Thoracic aorta (tissue), 2 donors: ENCODE measurements at places on chromosomes 5 and 9.

DNA sequence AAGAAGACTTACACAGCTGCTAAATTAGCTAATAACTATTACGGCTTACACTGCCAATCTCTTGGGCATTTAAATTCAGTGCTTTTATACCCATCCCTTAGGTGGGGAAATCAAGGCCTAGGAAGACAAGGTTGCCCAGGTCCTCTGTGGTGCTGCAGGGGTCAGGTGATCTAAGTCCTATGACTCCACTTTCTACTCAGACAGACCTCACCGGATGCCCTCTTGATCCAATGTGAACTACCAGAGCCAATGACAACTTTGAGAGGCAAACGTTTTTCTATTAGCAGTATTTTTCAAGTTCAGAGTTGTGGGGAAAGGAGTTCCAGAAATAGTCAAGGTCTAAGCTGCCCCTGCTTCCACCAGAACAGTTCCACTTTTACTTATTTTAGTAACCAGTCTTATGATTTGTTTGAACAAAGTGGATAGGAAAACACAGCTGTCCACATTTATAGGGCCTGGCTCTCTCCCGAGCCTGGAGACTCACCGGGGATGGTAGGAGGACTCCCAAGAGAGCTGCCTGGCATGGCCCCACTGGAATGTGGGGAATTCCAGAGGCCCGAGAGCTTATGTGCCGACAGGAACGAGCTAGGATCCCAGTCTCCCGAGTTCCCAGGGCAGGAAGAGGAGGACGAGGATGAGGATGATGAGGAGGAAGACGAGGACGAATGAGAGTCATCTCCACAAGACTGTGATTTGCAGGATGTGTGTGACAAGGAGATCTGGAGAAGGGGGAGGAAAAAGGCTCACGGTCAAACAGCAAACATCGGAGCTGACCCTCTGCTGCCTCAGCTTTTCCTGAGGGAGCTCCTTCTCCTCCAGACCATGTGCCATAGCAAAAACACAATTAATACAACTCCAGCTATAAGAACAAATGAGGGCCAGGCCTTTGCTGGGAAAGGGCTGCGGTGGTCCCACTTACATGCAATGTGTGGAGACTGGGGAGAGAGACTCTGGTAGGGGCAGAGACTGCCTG lies 16.7 kb downstream of the FAM193B start:
- H3K36me3 ChIP-seq = peaks cover 23% of the 10 kb centered on the region
- no peaks in the 10 kb centered on the region for H3K27me3 ChIP-seq
- peak; percentile 41 for DNase-seq
- peak overlapping the region; percentile 51 for H3K4me3 ChIP-seq
- H3K4me1 ChIP-seq = peaks cover 80% of the 10 kb centered on the region
- peak overlapping the region; percentile 83 for H3K27ac ChIP-seq

GRCh38 chr9:90547896-90548295 lies 94.7 kb downstream of the DIRAS2 start:
- no peaks in the 10 kb centered on the region for H3K36me3 ChIP-seq
- DNase-seq = no peak
- H3K4me1 ChIP-seq = no peaks in the 10 kb centered on the region
- H3K27ac ChIP-seq = no peak overlapping the region

DNA sequence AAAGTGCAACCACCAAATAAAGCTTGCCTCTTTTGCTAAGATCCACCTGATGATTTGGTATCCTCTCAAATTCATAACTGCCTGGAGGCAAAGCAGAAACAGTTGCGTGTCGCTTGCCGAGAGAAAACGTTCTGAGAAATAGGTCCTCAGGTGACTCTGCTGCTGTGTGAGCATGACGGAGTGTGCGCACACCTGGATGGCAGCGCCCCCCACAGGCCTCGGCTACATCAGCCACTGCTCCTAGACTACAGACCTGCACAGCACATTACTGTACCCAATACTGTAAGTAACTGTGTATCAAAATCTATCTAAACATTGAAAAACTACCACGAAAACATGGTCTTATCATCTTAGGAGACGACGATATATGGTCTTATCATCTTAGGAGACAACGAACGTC lies 87.4 kb downstream of the CAMSAP1 start:
- no peaks in the 10 kb centered on the region for H3K27me3 ChIP-seq
- H3K36me3 ChIP-seq = peaks cover 66% of the 10 kb centered on the region
- no peak overlapping the region for H3K4me3 ChIP-seq
- no peak overlapping the region for H3K27ac ChIP-seq
- no peak for DNase-seq

DNA sequence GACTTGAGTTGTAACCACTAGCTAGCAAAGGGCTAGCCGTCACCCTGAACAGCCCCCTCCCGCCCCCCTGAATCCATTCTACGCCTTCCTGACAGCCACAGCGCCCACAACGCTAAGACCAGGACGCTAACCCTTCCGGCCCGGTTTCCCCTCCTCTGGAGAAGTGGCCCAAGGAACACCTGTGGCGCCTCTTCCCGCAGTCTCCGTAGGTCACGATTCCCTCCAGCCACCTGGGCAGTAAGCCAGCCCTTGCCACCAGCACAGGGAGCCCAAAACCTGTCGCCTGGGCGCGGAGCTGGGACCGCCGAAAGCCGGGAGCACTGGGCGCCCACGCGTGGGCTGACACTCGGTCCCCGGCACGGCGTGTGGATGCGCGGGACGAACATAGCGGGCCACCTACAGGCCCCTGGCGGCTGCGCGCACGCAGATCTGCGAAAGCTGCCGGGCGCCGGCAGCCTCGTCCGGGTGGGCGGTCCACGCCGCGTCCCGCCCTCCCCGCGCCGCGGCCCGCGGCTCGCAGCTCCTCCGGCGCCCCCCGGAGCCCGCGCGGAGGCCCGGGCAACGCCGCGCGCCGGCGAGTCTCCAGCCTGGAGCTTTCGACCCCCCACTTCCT lies 596 bp downstream of the IRF1 start:
- H3K27me3 ChIP-seq = no peaks in the 10 kb centered on the region

DNA sequence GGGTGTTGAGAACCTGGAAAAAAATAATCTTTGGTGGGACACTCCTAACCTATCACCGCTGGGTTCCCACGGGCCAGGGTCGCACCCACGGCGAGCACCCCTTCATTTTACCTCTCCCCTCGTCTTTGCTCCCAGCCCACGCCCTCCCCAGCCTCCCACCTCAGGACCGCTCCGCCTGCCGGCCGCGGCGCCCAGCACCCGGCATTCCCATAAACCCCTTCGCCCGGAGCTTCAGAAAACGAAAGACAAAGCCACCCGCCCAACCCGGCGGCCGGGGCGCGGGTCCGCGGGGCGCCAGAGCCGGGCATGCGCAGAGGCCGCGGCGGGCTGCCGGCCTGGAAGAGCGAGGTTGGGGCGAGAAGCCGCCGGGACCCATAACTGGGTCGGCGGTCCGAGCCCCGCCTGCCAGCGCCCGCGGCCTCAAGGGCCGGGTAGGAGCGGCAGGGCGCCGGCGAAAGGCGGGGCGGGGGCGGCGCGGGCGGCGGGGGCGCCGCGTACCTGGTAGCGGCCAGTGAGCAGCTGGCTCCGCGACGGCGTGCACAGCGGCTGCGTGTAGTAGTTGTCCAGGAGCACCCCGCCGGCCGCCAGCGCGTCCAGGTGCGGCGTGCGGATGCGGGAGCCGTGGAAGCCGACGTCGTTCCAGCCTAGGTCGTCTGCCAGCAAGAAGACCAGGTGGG lies 533 bp downstream of the ARSB start:
- H3K4me3 ChIP-seq = peak overlapping the region; percentile 78
- no peaks in the 10 kb centered on the region for H3K27me3 ChIP-seq
- peak overlapping the region; percentile 95 for H3K27ac ChIP-seq
- peaks cover 12% of the 10 kb centered on the region for H3K4me1 ChIP-seq

DNA sequence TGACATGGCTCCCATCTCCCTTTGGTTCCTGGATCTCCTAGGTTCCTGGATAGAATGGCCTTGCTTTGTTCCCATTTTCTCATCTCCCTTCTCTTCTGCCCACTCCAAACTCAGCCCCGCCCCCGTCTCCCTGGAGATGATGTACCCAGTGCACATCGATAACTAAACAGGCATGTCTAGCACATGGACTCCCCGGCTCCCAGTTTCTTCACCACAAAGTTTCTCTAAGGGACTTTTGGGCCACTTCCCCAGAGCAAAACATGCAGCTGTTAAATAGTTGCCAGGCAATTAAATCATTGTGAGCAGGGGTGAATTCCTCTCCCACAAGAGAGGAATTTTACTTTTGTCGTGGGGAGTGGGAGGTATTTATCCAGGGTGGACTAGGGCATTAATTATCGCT lies 259.0 kb downstream of the GADD45G start:
- no peaks in the 10 kb centered on the region for H3K27me3 ChIP-seq
- no peak overlapping the region for H3K27ac ChIP-seq
- H3K4me3 ChIP-seq = no peak overlapping the region

DNA sequence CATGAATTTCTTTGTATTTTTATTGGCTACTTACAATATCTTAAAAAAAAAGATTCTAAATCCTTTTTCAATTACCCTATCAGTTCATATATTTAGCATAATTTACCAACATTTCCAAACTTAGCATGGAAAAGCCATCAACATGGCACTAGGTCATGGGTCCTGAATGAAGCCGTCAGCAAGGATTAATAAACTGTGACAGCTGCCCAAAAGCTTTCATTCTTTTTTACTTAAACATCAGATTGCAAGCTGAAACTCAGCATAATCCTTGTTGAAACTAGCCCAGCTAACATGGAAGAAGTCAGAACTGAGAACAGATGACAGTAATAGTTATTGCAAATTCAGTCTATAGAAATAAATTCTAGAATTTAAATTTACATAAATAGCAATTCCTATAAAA lies 209.8 kb downstream of the ADAMTS6 start:
- DNase-seq = no peak
- H3K4me1 ChIP-seq = peaks cover 6% of the 10 kb centered on the region
- H3K27me3 ChIP-seq = no peaks in the 10 kb centered on the region
- no peak overlapping the region for H3K4me3 ChIP-seq
- H3K36me3 ChIP-seq = no peaks in the 10 kb centered on the region

GRCh38 chr9:94746541-94747370 lies 20.3 kb downstream of the AOPEP start:
- DNase-seq = no peak
- no peaks in the 10 kb centered on the region for H3K4me1 ChIP-seq
- H3K27ac ChIP-seq = no peak overlapping the region
- H3K36me3 ChIP-seq = no peaks in the 10 kb centered on the region

DNA sequence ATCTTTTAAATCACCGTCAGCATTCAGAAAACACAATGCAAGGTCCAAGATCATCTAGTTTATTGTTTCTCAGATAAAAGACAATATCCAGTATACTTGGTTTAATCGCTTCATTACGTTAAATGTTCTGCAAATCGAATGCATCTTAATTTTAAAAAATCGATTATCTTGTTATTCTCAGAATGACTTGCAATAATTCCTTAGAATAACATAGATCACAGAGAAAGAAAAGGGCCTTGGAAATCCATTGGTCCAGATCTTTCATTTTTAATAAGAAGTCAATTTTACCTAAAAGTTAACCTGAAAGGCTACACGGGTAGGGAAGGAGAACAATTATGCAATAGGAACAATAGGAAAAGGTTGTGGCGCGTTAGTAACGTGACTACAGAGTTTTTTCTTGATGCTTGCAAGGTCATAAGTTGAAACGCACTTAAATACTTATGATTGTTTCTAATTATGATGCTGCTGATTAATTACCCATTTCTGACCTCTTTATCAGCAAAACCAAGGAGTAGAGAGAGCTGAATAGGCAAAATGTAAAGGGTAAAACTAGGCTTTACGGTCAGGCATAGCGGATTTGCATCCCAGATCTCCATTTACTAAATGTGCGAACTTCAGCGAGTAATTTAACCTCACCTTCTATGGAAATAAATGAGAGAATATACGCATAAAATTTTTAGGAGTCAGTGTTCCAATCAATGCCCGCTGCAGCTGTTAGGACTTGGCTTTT lies 769 bp upstream of the LYRM7 start:
- H3K27me3 ChIP-seq = no peaks in the 10 kb centered on the region
- H3K4me3 ChIP-seq = peak overlapping the region; percentile 71
- H3K27ac ChIP-seq = peak overlapping the region; percentile 51
- no peak for DNase-seq

DNA sequence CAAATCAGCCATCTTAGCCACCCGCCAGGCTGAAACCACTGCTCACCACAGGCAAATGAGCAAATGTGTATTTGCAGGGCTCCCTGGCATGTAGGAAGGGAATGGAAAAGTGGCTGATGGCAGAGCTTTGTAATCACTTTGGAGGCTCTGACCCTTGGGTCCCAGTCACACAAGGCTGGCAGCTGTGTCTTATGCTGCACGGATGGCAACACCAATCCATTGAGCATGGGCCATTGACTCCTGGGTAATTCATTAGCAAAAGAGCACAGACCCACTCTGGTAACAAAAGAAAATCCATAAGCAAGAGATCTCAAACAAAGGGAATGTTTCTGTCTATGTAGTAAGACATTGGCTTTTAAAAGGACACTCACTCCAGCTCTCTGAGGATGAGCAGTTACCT lies 57.6 kb downstream of the SPOCK1 start:
- H3K27ac ChIP-seq = no peak overlapping the region
- no peak overlapping the region for H3K4me3 ChIP-seq
- no peaks in the 10 kb centered on the region for H3K36me3 ChIP-seq
- no peak for DNase-seq
- no peaks in the 10 kb centered on the region for H3K27me3 ChIP-seq

DNA sequence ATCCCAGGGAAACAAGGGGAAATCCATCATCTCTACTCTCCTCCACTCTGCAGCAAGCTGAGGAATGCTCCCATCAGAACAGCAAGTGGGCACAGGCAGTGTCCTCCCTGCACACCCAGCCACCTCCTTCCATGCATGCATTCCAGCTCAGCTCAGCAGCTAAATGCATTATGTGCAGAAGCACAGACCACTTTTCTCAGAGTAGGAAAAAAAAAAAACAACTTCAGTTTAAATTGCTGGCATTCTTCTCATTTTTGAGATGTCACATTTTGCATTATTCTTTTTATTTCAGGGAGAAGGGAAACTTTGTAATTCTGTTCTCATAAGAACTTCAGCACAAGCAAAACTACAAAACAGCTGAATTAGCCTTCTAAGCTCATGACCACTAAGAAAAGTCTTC lies 312.2 kb downstream of the SEMA5A start:
- H3K36me3 ChIP-seq = no peaks in the 10 kb centered on the region
- no peaks in the 10 kb centered on the region for H3K27me3 ChIP-seq
- H3K4me3 ChIP-seq = no peak overlapping the region
- peaks cover 9% of the 10 kb centered on the region for H3K4me1 ChIP-seq
- no peak for DNase-seq
- no peak overlapping the region for H3K27ac ChIP-seq

DNA sequence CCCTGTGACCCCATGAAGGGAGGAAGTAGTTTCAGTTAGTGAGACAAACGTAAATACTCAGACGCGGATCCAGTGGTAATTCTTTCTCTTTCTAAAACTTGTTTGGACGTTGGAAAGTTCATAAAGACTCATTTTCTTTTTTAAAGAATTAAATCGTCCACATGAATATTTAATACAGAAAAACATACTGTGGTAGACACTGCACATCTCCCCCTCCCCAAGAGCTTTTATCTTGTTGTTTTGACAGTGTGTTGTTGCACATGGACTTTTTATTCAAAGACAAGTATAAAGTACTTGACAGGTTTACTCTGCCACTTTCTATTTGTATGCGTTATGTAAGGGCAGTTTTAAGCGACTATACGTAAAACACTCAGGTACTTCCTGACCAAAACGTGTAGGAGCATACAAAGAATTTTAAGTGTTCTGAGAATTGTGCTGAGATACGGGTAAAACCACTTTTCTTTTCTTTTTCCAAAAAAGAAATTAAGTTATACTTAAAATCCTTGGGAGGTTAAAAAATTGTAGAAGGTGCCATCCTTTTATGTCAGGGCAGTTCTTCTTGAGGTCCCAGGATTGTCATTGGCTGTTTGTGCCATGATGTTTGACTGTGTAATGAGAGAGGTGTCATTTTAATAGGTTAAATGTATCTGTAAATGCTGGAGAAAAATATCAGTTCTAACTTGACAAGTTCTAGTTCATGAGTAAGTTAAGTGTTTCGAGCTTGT lies 1.3 kb downstream of the NIPBL start:
- peak overlapping the region; percentile 95 for H3K4me3 ChIP-seq
- peak overlapping the region; percentile 97 for H3K27ac ChIP-seq
- H3K36me3 ChIP-seq = no peaks in the 10 kb centered on the region
- peaks cover 26% of the 10 kb centered on the region for H3K4me1 ChIP-seq
- H3K27me3 ChIP-seq = no peaks in the 10 kb centered on the region
